ENCODE measurements at places on chromosomes 5 and 9. TPM values are rescaled to one million over a fixed set of nuclear protein-coding genes. Genes with fewer than 3 reads are reported as not detected.
A peak's percentile ranks its signal among the peaks of the same experiment; 100 is the strongest.

GRCh38 chr5:74767579-74767913, 497 bp downstream of the NSA2 start:
- peak overlapping the region; percentile 74 for H3K27ac ChIP-seq
- DNase-seq: no peak
- H3K4me1 ChIP-seq: peaks cover 3% of the 10 kb centered on the region
- H3K4me3 ChIP-seq: peak overlapping the region; percentile 80
- H3K36me3 ChIP-seq: peaks cover 38% of the 10 kb centered on the region

DNA sequence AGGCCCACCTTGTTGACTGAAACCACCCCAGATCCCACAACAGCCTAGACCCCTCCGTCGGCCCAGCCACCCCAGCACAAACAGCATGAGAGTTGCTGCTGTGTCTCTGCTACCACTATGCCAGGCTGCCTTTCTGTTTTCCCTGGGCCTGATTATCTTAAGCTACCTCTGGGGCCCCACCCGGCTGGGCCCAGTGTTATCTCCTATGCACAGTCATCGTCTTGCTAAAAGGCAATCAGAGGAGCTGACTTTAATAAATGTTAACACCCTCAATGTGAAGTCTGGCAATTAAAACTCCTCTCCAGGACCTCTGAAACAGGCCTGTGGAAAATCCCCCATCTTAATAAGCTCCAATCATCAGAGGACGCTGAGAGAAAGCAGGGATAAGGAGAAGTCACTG, 144.9 kb downstream of the FAM114A2 start:
- DNase-seq: no peak
- H3K27ac ChIP-seq: no peak overlapping the region
- no peaks in the 10 kb centered on the region for H3K4me1 ChIP-seq
- H3K36me3 ChIP-seq: no peaks in the 10 kb centered on the region

- no peaks in the 10 kb centered on the region for H3K4me1 ChIP-seq
- DNase-seq: no peak
- no peak overlapping the region for H3K4me3 ChIP-seq
- H3K27ac ChIP-seq: no peak overlapping the region
- H3K36me3 ChIP-seq: no peaks in the 10 kb centered on the region
These were observed 90.1 kb downstream of the LMNB1 start for GRCh38 chr5:126866851-126867636.

The CRB2 gene
- total RNA-seq: 0.83 TPM

GRCh38 chr9:83651558-83651957, 28.6 kb downstream of the IDNK start:
- no peaks in the 10 kb centered on the region for H3K4me1 ChIP-seq
- no peaks in the 10 kb centered on the region for H3K27me3 ChIP-seq
- no peaks in the 10 kb centered on the region for H3K36me3 ChIP-seq
- H3K4me3 ChIP-seq: no peak overlapping the region
- H3K27ac ChIP-seq: no peak overlapping the region

GRCh38 chr5:558871-559503, 34.7 kb upstream of the SLC9A3 start:
- no peaks in the 10 kb centered on the region for H3K4me1 ChIP-seq
- no peak for DNase-seq
- no peaks in the 10 kb centered on the region for H3K36me3 ChIP-seq
- no peaks in the 10 kb centered on the region for H3K27me3 ChIP-seq

DNA sequence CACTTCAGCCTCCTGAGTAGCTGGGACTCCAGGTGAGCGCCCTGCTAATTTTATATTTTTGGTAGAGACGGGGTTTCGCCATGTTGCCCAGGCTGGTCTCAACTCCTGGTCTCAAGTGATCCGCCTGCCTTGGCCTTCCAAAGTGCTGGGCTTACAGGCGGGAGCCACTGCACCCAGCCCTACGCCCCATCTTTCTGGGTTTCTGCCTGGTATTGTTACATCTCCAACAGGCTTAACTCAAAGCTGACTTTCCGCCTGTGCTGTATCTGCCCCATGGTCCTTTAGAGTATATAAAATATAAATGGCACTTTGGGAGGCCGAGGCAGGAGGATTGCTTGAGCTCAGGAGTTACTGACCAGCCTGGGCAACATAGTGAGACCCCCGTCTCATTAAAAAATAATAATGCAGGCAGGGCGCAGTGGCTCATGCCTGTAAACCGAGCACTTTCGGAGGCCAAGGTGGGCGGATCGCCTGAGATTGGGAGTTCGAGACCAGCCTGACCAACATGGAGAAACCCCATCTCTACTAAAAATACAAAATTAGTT, 36.5 kb upstream of the GLDC start:
- H3K27me3 ChIP-seq: no peaks in the 10 kb centered on the region
- no peak for DNase-seq
- H3K27ac ChIP-seq: peak overlapping the region; percentile 97
- H3K36me3 ChIP-seq: no peaks in the 10 kb centered on the region
- H3K4me1 ChIP-seq: no peaks in the 10 kb centered on the region

- no peaks in the 10 kb centered on the region for H3K36me3 ChIP-seq
- peak; percentile 73 for DNase-seq
- H3K4me3 ChIP-seq: no peak overlapping the region
- peaks cover 3% of the 10 kb centered on the region for H3K4me1 ChIP-seq
These were observed 145.7 kb downstream of the EBF1 start for GRCh38 chr5:158953929-158954534.

DNA sequence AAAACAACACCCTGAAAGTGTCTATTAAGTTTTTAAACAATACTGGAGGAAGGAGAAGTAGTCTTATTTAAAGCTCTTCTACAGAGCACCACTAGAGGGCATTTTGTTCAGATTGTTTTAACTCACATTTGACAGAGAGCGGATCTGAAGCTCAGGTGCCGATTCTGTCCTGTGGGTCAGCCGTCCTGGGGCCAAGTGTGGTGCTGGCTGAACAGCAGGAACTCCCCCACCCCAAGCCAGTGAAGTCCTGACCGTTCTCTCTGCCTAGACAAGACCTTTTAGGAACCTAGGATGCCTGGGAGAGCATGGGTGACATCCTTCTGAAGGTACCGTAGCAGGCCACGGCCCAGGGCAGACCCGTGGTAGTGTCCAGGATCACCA, 3.9 kb downstream of the EXOC3 start:
- H3K36me3 ChIP-seq: no peaks in the 10 kb centered on the region
- H3K27me3 ChIP-seq: no peaks in the 10 kb centered on the region

DNA sequence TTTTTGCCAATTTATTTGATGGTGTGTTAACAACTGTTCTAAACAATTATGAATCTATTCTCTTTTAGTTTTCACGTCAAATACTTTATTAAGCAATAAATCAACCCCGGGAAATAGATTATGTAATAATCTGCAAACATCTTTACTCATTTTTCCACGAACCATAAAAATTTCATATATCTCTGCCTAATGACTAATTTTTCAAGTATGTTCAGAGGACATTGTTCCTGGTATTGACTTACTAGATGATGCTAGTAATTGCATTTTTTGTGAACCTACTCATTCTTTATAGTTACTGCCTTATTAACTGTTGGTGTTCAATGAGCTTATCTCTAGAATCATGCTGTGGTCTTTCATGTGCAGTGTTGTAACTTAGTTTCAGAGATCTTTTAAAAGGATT, 41.0 kb upstream of the FBN2 start:
- H3K36me3 ChIP-seq: no peaks in the 10 kb centered on the region
- no peaks in the 10 kb centered on the region for H3K27me3 ChIP-seq
- no peak overlapping the region for H3K27ac ChIP-seq

The FOXD4 gene
- not detected for total RNA-seq

The NR2F1 gene
- total RNA-seq: 7.4 TPM

- no peaks in the 10 kb centered on the region for H3K4me1 ChIP-seq
- H3K27me3 ChIP-seq: no peaks in the 10 kb centered on the region
- no peak overlapping the region for H3K4me3 ChIP-seq
- DNase-seq: no peak
- H3K27ac ChIP-seq: no peak overlapping the region
These were observed 92.8 kb downstream of the ZNF354C start for GRCh38 chr5:179152941-179153340.

- no peak overlapping the region for H3K27ac ChIP-seq
- no peaks in the 10 kb centered on the region for H3K4me1 ChIP-seq
- H3K27me3 ChIP-seq: no peaks in the 10 kb centered on the region
- no peaks in the 10 kb centered on the region for H3K36me3 ChIP-seq
- H3K4me3 ChIP-seq: no peak overlapping the region
These were observed 6.8 kb downstream of the FAM219A start for GRCh38 chr9:34451545-34451944.

DNA sequence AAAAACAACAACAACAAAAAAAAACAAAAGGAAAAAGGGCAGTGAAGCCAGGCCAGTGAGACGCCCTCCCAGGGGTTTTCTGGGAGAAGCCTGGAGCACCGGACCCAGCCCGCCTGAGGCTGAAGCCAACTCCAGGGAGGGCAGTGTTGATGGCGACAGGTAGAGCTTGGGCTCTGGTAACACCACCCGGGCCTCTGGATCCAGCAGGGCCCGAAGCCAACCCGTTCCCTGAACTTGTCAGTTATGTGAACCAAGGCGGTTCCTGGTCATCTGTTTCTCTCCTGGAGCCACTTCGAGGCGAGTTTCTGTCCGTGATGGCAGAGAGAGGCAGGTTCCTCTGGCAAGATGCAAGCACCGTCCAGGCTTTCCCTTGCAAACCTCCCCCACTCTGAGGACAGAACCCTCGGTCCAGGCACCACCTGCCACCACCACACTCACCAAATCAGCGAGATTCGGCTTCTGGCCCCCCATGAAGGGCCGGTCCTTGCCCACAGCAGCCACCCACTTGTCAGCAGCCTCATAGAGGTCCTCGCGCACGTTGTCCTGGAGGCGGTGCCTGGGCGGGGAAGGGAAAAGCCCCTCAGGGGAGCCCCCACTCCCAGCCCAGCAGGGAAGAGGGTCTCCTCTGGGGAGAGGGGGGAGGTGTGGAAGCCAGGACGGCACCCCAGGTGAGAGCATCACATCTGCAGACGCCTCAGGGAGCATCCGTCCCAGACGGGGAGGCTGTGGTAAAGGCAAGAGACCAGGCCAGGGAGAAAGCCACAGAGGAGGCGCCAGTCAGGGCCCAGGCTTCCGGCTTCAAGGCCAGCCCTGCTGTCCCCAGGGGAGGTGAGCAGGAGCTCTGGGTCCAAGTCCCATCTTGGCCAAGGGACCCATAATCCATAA, 5.4 kb downstream of the PTGES2 start:
- DNase-seq: peak; percentile 41
- H3K4me3 ChIP-seq: no peak overlapping the region
- H3K4me1 ChIP-seq: peaks cover 30% of the 10 kb centered on the region
- no peak overlapping the region for H3K27ac ChIP-seq
- H3K36me3 ChIP-seq: no peaks in the 10 kb centered on the region

The GHR gene
- total RNA-seq: 1.8 TPM

The UCK1 gene
- 37.2 TPM for total RNA-seq

- H3K4me1 ChIP-seq: no peaks in the 10 kb centered on the region
- H3K27ac ChIP-seq: no peak overlapping the region
- H3K27me3 ChIP-seq: no peaks in the 10 kb centered on the region
- no peak overlapping the region for H3K4me3 ChIP-seq
- no peaks in the 10 kb centered on the region for H3K36me3 ChIP-seq
These were observed 559.5 kb upstream of the KLF4 start for GRCh38 chr9:108049026-108049607.

- H3K27ac ChIP-seq: no peak overlapping the region
- no peak overlapping the region for H3K4me3 ChIP-seq
- DNase-seq: no peak
- H3K4me1 ChIP-seq: no peaks in the 10 kb centered on the region
- no peaks in the 10 kb centered on the region for H3K27me3 ChIP-seq
- no peaks in the 10 kb centered on the region for H3K36me3 ChIP-seq
These were observed 35.7 kb upstream of the SLC25A51 start for GRCh38 chr9:37939575-37940095.

- no peak overlapping the region for H3K27ac ChIP-seq
- no peaks in the 10 kb centered on the region for H3K4me1 ChIP-seq
- DNase-seq: no peak
- H3K36me3 ChIP-seq: no peaks in the 10 kb centered on the region
These were observed 2010.0 kb upstream of the WWC1 start for GRCh38 chr5:166281433-166281832.

- no peak overlapping the region for H3K4me3 ChIP-seq
- H3K27ac ChIP-seq: peak overlapping the region; percentile 45
- DNase-seq: no peak
- H3K27me3 ChIP-seq: no peaks in the 10 kb centered on the region
- H3K36me3 ChIP-seq: peaks cover 11% of the 10 kb centered on the region
These were observed 18.0 kb downstream of the ATOX1 start for GRCh38 chr5:151740336-151740942.

- no peaks in the 10 kb centered on the region for H3K4me1 ChIP-seq
- no peaks in the 10 kb centered on the region for H3K36me3 ChIP-seq
- H3K4me3 ChIP-seq: no peak overlapping the region
- DNase-seq: no peak
- H3K27me3 ChIP-seq: no peaks in the 10 kb centered on the region
These were observed 35.4 kb downstream of the MAN2A1 start for GRCh38 chr5:109725135-109725534.

The SLC36A3 gene
- total RNA-seq: not detected

GRCh38 chr5:93789173-93790067, 48.0 kb upstream of the POU5F2 start:
- H3K4me1 ChIP-seq: no peaks in the 10 kb centered on the region
- H3K27me3 ChIP-seq: no peaks in the 10 kb centered on the region
- H3K27ac ChIP-seq: no peak overlapping the region
- H3K36me3 ChIP-seq: no peaks in the 10 kb centered on the region
- H3K4me3 ChIP-seq: no peak overlapping the region

DNA sequence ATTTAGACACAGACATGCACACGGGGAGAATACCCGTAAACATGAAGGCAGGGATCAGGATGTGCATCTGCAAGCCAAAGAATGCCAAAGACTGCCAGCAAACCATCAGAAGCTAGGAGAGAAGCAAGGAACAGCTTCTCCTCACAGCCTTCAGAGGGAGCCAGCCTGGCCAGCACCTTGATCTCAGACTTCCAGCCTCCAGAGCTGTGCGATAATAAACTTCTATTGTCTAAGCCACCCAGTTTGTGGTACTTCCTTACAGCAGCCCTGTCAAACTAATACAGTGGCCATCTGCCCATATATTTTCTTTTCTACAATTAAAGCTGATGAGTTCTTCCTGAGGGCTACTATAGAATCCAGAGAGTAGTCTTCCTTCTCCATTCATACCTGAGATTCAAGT, 135.0 kb downstream of the SNCAIP start:
- H3K27ac ChIP-seq: no peak overlapping the region
- no peaks in the 10 kb centered on the region for H3K36me3 ChIP-seq
- H3K27me3 ChIP-seq: no peaks in the 10 kb centered on the region

DNA sequence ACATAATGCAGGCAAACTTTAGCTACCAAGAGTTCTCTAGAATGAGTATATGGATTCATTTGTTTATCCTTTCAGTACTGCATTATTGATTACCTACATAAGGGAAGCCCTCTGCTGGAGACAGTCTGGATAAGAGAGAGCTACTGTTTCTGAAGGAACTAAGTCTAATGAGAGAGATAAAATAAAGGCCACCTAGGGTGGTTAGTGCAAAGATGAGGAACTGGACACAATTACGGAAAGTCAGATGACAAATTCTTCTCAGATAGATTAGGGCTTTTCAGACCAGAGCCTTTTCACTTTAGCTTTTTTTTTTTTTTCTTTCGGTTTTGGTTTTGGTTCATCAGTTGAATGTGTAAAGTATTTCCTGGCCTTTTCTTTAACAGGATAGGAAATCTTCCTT, 31.3 kb downstream of the ISOC1 start:
- no peaks in the 10 kb centered on the region for H3K4me1 ChIP-seq
- no peak overlapping the region for H3K27ac ChIP-seq
- no peak for DNase-seq
- H3K36me3 ChIP-seq: no peaks in the 10 kb centered on the region
- H3K4me3 ChIP-seq: no peak overlapping the region

Measured in Peyer's patch (tissue), 4 donors.